Activated CD4-positive, alpha-beta T cell treated with anti-CD3 and anti-CD28 coated beads for 1 hour (primary cell): ENCODE measurements at places on chromosomes 7 and 10.

DNA sequence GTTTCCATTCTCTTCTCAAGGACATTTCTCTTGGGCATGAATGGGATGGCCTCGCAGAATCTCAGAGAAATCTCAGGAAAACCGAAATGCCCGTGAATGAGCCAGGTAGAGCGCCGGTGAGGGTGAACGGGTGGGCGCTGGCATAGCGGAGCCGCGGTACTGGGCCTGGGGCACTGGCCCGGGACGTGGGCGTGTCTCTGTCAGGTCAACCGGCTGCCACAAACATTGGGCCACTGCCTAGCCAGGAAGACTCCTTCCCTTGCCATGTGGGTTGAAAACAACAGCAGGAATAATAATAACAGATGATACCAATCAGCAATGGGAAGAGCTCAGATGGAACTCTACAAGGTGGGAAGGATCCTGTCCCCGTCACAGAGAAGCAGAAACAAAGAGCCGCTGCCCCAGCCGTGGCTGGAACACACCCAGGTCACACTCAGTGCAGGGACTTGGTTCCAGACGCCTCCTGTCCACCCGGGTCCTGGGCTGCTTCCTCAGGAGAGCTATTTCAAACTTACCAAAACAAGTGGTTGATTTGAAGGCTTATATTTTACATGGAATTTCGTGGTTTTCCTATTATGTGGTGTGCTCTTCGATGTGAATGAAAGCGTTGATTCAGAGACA is 51.1 kb upstream of the EBF3 start:
- no peak for DNase-seq

- no peak for DNase-seq
These were observed 99.7 kb downstream of the RAMP3 start for GRCh38 chr7:45257284-45257683.

DNA sequence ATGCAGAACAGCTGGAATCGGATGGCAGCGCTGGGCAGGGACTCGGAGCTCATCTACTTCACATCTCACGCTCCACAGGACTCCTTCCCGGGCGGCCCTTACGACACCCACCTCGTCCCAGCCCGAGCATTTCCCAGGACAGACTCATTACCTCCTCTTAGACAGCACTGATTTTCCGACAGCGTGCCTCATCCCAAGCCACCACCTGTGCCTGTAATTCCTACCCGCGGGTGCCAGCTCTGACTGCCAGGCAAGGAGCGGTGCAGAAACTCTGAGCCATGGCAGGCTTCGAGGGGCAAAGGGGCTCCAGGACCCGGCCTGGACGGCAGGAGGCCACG is 25.6 kb downstream of the GPER1 start:
- DNase-seq = no peak

GRCh38 chr7:151205730-151206129 is 4.6 kb downstream of the H2BK1 start:
- DNase-seq = no peak

DNA sequence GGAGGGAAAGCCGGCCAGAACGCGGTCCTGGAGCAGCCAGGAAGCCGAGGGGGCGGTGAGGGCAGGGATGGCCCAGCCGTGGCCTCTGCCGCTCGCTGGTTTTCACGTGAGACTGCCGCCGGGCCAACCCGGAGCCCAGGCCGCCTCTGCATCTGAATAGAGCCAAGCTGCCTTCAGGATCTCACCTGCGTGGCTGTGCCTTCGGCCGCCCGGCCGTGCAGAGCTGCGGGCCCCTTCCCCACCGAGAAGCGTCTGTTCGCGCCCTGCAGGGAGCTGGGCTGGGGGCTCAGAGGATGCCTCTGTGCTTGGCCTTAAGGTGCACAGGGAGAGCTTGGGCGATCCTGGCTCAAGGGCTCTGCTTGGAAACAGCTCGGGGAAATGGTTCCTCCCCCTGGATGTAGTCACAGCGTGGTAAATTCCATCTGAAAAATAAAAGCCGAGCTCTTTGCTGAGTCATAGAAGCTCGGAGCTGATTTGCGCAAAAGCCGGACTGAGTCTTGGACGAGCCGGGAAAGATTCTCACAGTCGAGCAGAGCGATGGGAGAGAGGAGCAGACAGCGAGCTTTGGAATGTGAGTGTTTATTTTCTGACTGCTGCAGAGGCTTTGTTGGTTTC is at the start of gene JAKMIP3:
Gene JAKMIP3, plus strand, starts transcription at position 456 of the 615 bp plus-strand sequence. CDS start 38,863 bp downstream, outside the sequence.
- DNase-seq = no peak

DNA sequence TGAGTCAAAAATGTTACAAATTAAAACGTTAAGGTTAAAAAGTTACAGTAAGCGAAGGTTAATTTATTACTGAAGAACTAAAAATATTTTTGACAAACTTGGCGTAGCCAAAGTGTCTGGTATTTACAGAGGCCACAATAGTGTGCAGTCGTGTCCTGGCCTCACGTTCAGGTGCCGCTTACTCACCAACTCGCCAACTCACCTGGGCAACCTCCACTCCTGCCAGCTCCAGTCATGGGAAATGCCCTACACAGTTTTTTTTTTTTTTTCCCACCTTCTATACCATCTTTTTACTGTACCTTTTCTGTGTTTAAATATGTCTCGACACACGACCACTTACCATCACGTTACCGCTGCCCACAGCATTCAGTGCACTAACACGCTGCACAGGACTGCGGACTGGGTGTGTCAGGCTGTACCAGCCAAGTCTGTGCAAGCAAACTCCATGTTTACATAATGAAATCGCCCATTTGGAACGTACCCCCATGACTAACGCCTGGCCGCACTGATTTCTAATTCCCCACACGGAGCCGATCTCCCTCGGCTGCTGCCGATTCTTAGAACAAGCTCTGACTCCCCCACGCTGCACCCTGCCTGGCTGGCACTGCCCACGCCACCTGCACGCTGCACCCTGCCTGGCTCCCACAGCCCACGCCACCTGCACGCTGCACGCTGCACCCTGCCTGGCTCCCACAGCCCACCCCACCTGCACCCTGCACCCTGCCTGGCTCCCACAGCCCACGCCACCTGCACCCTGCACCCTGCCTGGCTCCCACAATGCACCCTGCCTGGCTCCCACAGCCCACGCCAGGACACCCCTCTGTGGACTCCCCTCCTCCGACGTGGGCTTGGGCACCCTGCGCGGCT is 203.1 kb downstream of the ZMYND11 start:
- no peak for DNase-seq
